ENCODE measurements at places on chromosomes 1 and 21. TPM values are rescaled to one million over a fixed set of nuclear protein-coding genes. Genes with fewer than 3 reads are reported as not detected.

Gene RAB42
- not detected for polyA plus RNA-seq

Gene CA6
- polyA plus RNA-seq = not detected

Gene MXRA8
- polyA plus RNA-seq = 0.92 TPM

Gene GRIK1
- polyA plus RNA-seq = 8.7 TPM

Gene CHI3L2
- polyA plus RNA-seq = not detected

Gene PCNT
- polyA plus RNA-seq = 28.2 TPM

Gene CYP2J2
- polyA plus RNA-seq = not detected

Gene ASTN1
- polyA plus RNA-seq = 37.9 TPM

Gene ETS2
- polyA plus RNA-seq = 10.4 TPM

Gene SPATA21
- polyA plus RNA-seq = 0.15 TPM

Gene NENF
- 4.8 TPM for polyA plus RNA-seq

Gene GPR25
- polyA plus RNA-seq = not detected

Gene RAB3B
- 15.0 TPM for polyA plus RNA-seq

Gene LCE2A
- not detected for polyA plus RNA-seq

Gene RGS1
- polyA plus RNA-seq = not detected

Gene FABP3
- polyA plus RNA-seq = 5.8 TPM

Gene OR2G2
- not detected for polyA plus RNA-seq

Gene DPT
- not detected for polyA plus RNA-seq

Gene LCE1E
- polyA plus RNA-seq = not detected

Gene LCK
- not detected for polyA plus RNA-seq

Gene PLA2G2A
- not detected for polyA plus RNA-seq

Gene COL8A2
- 0.98 TPM for polyA plus RNA-seq

Gene RNF187
- 83.2 TPM for polyA plus RNA-seq

Gene LEPR
- polyA plus RNA-seq = 4.1 TPM

Gene RSBN1
- polyA plus RNA-seq = 33.7 TPM

Gene CYP4Z1
- polyA plus RNA-seq = not detected

Gene ZBTB8A
- 6.9 TPM for polyA plus RNA-seq

Gene CHIA
- not detected for polyA plus RNA-seq

Gene DAB1
- polyA plus RNA-seq = 11.4 TPM

Gene REN
- polyA plus RNA-seq = not detected

Gene LEMD1
- polyA plus RNA-seq = 67.6 TPM

Gene YIPF1
- polyA plus RNA-seq = 45.0 TPM

Gene ZNF684
- 10.5 TPM for polyA plus RNA-seq

Gene TRABD2B
- 0.02 TPM for polyA plus RNA-seq

Gene KCNJ9
- 8.0 TPM for polyA plus RNA-seq

Gene GJA5
- polyA plus RNA-seq = not detected

Gene IFI44L
- polyA plus RNA-seq = 0.10 TPM

Gene BTBD19
- 0.16 TPM for polyA plus RNA-seq

Gene RAB7B
- not detected for polyA plus RNA-seq

Gene WNT9A
- 1.4 TPM for polyA plus RNA-seq

Gene SELENBP1
- not detected for polyA plus RNA-seq

Gene FCRL1
- polyA plus RNA-seq = not detected

Gene ATP1A4
- polyA plus RNA-seq = not detected

Gene UAP1
- polyA plus RNA-seq = 32.3 TPM

Gene SELE
- not detected for polyA plus RNA-seq

Gene FGR
- polyA plus RNA-seq = not detected
